ENCODE measurements at places on chromosomes 2 and 18.

GRCh38 chr18:39805218-39805617 is 2149.8 kb upstream of the PIK3C3 start:
- DNase-seq, result no peak

DNA sequence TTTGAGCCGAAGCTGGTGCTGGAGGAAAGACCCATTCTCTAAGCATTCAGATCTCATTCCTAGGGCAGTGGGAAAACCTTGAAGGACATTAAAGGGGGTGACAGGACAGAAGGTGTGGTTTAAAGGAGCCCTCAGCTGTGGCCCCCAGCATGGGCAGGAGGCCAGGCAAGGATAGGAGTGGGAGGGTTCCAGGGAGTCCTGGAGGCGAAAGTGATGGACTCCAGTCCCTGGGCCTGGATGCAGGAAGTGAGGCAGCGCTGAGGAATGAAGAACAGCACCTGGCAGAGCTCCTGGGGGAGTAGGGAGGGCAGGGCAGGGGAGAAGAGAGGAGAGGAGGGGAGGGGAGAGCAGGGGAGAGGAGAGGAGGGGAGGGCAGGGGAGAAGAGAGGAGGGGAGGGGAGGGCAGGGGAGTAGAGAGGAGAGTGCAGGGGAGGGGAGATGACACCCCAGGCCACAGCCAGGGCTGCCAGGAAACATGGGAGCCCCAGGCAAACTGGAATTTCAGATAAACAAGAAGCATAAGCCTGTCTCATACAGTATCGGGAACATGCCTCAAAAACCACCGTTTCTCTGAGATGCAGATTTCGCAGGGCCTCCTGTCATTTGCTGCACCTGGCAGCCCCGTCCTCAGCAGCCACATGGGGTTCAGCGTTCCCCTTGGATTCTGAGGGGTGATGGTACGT is 5.7 kb downstream of the RAMP1 start:
- DNase-seq, result no peak

DNA sequence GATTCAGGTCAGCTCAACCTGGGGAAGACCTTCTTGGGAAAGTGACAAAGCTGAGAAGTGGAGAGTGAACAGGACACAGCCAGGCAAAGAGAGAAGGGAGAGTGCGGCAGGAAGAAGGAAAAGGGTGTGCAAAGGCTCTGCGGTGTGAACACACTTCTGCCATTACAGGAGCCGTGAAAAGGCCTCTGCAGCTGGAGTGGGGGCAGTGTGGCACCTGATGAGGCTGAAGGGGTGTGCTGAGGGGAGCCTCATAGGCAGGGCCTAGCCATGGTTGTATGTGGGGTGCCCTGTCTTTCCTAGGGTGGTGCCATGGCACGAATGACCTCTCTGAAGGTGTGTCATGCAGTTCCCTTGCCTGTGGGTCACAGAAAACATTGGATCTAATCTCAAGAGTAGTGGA is 347.6 kb downstream of the CYRIA start:
- no peak for DNase-seq

DNA sequence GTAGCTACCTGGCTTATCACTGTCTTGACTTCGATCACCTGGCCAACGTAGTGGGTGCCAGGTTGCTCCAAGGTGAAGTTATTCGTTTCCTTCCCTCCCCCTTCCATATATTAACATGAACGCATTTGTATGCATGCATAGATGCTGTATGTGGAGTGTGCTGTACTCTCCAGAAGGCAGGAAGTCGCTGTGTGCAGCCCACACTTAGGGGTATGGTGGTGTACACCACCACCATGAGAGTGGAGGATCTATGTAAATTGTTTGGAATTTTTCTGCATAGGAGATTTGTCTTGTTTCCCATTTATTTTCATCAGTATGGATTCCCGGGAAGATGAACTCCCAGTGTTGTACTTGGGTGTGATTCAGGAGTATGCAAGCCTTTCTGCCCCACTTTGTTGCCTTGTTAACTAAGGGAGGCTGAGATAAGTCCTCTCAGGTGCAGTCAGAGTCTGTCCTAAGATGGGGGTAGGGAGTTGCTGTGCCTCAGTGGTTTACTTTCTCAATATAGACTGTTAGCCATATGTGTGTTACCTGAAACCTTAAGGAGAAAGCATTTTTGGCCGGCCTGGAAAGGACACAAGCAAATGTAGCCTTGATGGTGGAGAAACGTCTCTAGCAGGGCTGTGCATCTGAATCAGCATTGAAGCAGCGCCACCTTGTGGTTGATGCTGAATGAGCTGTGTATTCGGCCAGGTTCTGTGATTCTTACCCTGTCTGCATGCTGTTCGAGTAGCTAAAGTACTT is 149.8 kb downstream of the TANC1 start:
- DNase-seq, result peak; percentile 56

DNA sequence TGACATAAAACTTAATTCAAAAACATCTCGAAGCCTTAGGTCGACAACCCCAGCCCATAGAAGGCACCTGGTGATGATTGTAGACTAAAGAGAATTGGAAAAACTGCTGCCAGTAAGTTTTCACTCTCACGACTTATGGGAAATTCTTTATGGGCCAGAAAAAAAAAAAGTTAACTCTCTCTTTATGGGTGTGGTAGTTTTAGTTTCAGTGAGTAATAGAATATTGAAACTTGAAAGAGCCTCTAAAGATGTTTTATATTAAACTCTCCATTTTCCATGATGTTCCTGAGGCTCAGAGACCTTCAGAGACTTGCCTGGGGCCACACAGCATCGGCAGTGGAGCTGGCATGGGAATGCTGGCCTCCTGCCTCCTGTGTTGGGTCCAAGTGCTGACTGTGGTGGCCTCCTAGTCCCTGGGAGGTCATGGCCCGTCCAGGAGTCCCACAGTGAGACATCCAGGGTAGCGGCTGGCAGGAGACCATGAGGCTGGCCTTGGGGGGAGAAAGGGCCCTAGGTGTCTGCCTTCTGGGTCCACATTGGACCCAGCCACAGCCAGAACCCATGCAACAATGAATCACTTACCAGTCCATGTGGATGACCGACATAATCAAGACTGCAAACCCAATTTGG is 158.9 kb downstream of the SEPTIN10 start:
- no peak for DNase-seq

DNA sequence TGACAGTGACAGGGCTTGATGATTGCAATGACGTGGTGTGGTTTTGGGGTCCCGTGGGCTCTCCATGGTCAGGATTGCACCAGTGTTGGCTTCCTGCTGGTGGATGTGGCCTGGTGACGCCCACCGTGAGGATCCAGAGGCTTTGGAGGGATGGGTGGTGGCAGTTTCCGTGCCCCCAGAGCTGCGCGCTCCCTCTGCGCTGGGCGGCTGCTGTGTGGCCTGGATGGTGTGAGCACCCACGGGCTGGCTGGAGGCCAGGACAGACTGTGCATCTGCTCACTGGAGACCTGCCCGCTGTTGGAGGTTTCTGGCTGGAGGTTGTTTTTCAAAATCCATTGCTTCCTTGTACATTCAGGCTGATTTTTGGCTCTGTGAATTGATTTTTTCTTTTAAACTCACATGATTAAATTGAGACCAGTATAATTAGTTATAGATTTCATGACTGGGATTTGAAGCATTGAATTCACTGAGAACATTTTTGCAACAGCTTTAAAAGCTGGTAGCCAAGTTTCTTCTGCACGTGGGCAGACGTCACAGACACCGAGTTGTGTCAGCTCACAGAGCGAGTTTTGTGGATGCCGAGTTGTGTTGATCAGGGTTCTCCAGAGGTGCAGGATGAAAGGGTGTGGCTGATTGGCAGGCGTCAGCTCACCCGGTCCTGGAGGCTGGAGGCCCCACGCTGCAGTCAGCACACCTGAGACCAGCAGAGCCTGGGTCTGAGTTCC is 72.7 kb downstream of the KCNG2 start:
- no peak for DNase-seq

DNA sequence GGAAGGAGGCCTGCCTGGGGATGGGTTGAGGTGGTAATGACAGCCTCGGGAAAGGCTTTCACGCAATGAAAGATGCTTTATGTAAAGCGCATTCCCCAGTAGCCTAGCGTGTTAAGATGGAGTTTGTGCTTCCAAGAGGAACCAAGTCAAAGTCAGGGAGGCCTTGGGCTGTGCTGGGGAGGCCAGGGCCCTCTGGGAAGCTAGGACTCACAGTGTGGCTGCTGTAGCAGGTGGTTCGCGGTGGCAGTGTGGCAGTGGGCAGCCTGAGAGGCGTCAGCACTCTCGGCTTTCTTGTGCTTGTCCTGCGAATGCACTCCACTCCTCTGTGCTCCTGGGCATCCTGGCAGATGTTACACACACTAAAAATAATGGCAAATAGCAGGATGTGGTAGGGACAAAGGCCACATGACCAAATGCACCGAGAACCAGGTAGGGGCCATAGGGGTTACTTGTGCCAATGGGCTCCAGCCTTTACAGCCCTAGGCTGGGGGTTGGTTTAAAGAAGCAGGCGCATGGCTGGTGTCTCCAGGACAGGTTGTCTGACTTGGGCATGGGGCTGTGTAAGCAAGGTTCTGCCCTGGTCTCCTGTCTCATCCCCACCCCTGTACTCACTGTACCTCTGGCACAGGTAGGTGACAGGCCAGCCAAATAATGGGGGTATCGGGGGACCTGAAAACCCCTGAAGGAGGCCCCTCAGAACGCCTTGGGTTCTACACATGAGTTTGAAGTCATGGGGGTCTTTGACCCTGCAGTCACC is 154.4 kb upstream of the TWIST2 start:
- DNase-seq, result no peak

GRCh38 chr2:37318401-37318800 is 6.2 kb downstream of the PRKD3 start:
- DNase-seq, result no peak

DNA sequence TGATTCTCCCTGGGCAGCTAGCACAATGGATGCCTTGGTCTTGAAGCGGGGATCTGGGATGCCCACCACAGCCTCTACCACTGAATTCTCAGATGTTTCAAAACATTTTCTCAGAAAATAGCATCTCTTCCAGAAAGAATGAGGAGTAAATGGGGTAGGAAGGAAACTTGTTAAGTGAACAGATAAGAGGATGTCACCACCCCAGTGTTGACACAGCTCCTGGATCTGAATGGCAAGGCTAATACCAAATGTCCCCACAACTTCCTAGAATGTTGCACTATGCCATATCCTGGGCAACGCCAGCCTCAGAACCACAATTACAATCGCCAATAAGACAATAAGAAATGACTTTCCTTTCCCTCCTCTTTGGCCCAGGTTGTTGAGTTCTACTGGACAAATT is 177.2 kb downstream of the BCL11A start:
- DNase-seq, result no peak

- DNase-seq, result no peak
These were observed 95.2 kb upstream of the BOD1L2 start for GRCh38 chr18:57051657-57052044.

DNA sequence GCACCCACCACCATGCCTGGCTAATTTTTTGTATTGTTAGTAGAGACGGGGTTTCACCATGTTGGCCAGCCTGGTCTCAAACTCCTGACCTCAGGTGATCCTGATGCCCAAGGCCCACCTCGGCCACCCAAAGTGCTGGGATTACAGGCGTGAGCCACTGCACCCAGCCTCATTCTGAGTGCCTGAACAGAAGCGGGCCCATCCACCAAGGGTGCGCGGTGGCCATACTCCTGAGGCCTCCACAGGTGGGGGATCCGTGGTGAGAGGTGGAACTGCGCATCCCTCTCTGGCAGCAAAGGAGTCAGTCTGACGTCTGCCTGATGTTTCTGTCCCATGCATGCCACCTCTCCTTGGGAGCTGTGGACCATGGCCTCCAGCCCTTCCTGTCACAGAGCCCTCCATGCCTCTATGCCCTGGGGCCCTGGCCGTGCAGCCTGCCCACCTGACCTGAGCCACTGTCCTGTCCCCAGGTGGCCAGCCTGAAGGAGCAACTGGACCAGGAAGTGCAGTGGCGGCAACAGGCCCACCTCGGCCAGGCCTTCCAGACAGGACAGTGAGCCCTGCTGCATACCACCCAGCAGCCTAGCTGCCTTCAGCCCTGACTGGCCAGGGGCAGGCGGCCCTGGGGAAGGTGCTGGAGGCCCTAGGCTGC is 7.6 kb upstream of the SNED1 start:
- DNase-seq, result no peak

- no peak for DNase-seq
These were observed 3.6 kb upstream of the CAPG start for GRCh38 chr2:85413592-85414420.

- DNase-seq, result no peak
These were observed 10.4 kb downstream of the HS6ST1 start for GRCh38 chr2:128308284-128308731.

- DNase-seq, result no peak
These were observed 18.7 kb upstream of the SCYGR1 start for GRCh38 chr2:227406177-227407031.

DNA sequence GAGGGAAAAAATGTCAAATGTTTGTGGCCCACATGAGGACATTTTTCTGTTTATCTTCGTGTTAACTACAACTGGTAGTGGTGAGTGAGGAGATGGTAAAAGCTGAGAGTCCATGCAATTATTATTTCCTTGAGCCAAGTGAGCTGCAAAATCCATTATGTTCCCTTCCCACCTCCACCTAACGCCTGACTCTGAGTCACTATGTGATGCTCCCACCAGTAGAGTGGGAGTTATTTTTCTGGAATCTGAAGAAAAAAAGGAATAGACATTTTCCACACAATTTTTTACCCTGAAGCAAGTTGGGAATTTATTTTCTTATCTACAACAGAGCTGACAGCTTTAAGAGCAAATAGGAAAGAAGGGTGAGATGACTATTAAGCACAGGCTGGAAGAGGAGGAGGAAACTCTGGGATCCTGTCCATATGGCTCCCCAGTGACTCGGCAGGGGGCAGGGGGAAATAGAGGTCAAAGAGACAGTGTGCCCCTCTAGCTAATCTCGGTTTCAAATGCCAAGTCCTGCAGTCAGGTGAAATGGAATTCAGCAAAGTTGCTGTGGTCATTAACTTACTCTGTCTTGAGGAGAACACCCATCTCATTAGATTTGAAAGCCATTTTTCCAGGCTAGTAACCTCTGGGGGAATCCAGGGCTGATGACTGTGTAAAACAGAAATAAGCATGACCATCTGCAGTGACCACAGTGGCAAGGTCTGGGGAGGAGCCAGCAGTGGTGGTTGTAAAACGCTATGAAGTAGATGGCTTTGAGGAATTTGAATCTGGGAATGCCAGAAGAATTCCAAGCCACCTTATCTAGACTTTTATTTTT is 463.9 kb downstream of the STK39 start:
- DNase-seq, result no peak

GRCh38 chr2:63827749-63828148 is 13.9 kb upstream of the UGP2 start:
- DNase-seq, result no peak

GRCh38 chr2:58803192-58803591 is 562.1 kb upstream of the FANCL start:
- DNase-seq, result no peak

- no peak for DNase-seq
These were observed 124.7 kb upstream of the CAPN13 start for GRCh38 chr2:30931841-30932407.

Measured in activated T-helper 1 cell treated with anti-CD3 and anti-CD28 coated beads, Interleukin-2, amount 50 U/mL, for 16 hours (primary cell).